ENCODE measurements at places on chromosomes 11 and 22.
A peak's percentile ranks its signal among the peaks of the same experiment; 100 is the strongest.

DNA sequence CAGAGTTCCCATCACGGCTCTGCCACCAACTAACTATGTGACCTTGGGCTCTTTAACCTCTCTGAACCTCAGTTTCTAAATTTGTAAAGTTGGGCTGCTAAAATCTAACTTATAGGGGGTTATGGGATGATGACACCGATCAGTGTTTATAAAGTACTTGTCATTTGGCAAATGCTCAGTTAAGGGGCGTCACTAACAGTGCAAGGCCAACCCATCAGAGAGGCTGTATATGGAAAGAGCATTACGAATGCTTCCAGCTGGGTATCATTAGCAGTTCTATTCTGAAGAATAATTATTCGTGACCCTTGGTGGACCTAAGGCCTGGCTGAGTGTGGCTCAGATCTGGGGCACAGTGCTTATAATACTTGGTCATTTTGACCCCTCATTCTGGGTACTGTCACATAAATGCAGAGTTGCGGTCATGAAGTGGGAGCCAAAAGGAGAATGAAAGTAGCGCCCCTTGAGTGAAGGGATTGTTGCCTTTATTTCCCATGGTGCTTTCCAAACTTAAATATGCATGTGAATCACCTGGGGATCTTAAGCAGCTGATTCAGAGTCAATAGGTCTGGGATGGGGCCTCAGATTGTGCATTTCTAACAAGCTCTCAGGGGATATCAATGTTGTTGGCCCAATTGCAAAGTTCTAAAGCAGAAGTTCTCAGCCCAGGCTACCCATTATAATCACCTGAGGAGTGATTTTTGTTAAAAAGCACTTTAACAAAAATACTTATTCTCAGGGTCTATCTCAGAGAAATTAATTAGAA is 115.8 kb downstream of the CSNK2A3 start:
- DNase-seq = no peak

- DNase-seq = no peak
Observed at GRCh38 chr11:57163160-57163868, 18.4 kb upstream of the LRRC55 start.

DNA sequence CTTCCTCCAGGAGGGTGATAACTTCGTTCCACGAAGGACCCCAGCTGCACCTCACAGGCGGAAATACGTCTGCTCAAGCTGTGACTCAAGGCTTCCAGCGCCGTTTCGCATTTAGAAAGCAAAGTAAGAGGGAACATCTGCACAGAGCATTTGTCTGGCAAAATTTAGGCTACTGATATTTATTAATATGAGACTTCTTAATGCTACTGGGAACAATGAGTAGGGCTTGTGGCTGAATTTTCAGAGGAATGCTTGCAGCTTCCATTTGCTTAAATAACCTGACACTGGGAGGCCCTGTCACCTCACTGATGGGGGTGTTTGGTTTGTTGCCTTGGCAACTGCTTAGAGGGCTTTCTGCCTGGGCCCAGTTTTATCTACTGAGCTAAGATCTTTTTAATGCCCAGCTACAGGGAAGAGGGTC is 14.7 kb upstream of the ST14 start:
- DNase-seq = no peak

- no peak for DNase-seq
Observed at GRCh38 chr11:75441804-75442132, 8.8 kb upstream of the KLHL35 start.

GRCh38 chr22:38181453-38182200 is at the start of gene PLA2G6:
Gene PLA2G6 (minus strand): TSS chr22:38181830. CDS start chr22:38169426, 12,404 bp downstream.
- peak; percentile 95 for DNase-seq

GRCh38 chr11:100890789-100891188 is 203.7 kb downstream of the ARHGAP42 start:
- no peak for DNase-seq

- no peak for DNase-seq
Observed at GRCh38 chr11:117589063-117589462, 208.0 kb downstream of the DSCAML1 start.

DNA sequence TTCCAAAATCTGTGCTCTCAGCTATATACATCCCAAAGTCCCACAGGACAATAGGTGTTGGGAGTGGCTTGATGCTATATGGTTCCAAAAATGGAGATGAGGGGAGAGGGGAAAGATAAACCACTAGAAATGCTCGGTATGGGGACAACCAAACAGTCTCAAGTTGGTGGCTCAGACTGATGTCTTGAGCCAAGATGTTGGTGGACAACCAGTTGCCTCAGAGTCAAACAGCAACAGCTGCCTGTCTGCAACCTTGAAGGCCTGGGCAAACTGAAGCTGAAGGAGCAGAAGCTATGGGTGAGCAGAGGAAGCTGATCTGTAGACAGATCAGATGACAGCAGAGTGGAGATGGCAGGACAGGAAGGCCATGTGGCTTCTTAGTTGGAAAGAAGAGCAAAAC is 4.0 kb downstream of the RRP8 start:
- DNase-seq = no peak

DNA sequence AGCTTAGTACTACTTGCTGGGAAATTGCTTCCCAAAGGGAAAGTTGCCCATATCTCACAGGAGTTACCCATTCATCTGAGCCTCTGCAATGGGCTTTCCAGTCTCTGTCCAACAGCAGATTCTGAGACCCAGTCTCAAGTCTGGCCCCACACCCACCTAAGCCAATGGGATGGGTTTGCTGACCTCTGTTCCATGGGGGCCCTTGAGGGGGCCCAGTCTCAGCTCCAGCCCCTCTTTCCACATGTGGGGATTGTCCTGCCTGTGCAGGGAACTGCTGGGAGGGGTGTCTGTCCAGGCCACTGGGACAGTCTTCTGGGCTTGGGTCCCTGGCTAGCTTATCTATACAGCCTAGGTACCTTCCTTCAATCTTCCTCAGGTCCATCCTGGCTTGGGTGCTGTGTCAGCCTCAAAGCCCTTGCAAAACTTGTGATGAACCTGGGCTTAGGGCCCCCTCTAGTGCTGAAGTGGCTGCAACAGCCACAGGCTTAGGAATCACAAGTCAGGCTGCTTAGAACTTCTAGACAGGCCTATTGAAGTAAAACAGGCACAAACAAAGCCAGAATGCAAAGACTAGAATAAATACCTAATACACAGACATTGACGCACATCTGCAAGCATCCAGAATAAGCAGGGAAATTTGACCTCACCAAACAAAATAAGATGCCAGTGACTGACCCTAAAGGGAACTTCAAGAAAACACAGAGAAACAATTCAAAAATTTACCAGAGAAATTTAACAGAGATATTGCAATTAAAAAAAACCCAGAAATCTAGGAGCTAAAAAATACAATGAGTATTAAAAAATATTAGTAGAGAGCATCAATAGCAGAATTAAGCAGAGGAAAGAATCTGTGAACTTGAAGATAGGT is 11.7 kb upstream of the PATL1 start:
- DNase-seq = peak; percentile 62

GRCh38 chr11:69386594-69387408 is 92.8 kb downstream of the MYEOV start:
- no peak for DNase-seq

- DNase-seq = no peak
Observed at GRCh38 chr22:49147617-49148175, 680.0 kb downstream of the BRD1 start.

DNA sequence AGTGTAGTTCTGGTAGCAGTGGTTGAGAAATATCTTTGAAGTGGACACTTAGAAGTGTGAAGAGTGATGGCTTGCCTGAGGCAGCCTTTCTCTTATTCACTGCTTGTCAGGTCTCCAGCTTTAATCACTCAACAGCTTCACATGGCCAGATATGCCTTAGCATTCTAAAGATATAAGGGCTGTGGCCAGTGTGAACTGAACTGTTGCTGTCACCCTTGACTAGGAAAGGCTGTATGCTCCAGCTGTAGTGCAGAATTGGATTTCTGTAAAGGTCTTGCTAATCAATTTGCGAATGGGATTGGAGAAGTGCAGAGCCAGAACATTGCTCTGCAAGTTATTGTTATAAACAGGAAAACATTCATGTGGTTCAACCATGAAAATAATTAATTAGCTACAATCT is 266.7 kb downstream of the TMEM135 start:
- no peak for DNase-seq

DNA sequence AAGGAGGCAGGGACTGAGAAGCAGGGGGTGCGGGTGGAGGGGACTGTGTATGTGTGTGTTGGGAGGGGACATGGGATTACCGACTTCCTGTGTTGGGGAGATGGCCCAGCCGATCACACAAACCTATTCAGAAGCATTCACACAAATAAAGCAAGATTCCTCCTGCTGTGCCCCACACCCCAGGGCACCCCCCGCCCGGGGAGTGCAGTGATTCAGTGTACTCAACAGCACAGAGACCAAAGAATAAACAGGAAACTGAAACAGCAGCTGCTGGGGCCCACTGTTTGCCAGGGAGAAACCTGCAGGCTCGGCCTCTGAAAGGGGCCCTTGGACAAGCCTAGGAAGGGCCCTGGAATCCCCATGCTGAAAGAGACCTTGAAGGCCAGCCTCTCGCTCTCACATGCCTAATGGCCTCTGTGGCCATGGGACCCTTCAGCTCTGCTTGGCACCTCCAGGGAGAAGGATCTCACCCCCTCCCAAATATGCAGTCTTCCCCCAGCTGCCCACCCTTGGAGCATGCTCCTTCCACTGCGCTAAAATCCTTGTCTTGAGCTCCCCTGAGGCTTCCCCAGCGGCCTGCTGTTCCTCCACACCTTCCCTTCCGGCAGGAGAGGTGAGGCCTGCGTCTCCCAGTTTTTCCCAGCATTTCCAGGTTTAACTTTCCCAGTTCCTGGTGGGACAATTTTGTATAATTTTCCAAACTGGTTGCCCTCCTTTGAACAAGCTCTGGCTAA is 72.9 kb downstream of the CSNK2A3 start:
- DNase-seq = peak; percentile 27

- no peak for DNase-seq
Observed at GRCh38 chr22:45006964-45007390, 2.8 kb downstream of the PHF21B start.

DNA sequence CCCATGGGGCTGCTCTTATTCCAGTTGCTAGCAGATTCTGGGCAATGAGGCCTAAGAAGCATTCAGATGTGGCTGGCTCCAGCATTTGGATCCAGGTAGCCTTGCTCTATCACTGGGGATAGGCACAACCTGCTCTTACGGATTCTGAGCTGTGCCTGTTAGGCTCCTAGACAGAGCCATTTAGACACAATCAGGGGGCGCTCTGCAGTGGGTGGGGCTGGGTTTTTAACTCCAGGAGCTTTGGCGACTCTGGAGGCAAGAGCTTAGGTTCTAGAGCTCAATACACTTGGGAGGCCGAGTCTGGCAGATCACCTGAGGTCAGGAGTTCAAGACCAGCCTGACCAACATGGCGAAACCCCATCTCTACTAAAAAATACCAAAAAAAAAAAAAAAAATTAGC is 32.0 kb downstream of the KCNC1 start:
- no peak for DNase-seq

- DNase-seq = no peak
Observed at GRCh38 chr22:46829117-46829891, 66.9 kb downstream of the TBC1D22A start.

DNA sequence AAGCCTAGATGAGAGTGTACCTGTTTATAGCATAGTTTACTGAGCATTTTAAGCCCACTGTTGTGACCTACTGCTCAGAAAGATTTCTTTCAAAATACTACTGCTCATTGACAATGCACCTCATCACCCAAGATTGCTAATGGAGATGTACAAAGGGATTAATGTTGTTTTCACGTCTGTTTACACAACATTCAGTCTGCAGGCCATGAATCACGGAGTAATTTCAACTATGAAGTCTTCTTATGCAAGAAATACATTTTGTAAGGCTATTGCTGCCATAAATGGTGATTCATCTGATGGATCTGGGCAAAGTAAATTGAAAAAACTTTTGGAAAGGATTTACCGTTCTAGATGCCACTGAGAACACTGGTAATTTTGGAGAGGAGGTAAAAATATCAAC is 112.9 kb downstream of the KIF18A start:
- no peak for DNase-seq

- DNase-seq = no peak
Observed at GRCh38 chr11:113632981-113633380, 73.1 kb downstream of the TMPRSS5 start.

- no peak for DNase-seq
Observed at GRCh38 chr22:19530751-19531150, 6.5 kb upstream of the CLDN5 start.

- DNase-seq = no peak
Observed at GRCh38 chr22:31083923-31084810, 3.0 kb downstream of the SMTN start.

- no peak for DNase-seq
Observed at GRCh38 chr11:133742353-133742752, 103.0 kb downstream of the SPATA19 start.

DNA sequence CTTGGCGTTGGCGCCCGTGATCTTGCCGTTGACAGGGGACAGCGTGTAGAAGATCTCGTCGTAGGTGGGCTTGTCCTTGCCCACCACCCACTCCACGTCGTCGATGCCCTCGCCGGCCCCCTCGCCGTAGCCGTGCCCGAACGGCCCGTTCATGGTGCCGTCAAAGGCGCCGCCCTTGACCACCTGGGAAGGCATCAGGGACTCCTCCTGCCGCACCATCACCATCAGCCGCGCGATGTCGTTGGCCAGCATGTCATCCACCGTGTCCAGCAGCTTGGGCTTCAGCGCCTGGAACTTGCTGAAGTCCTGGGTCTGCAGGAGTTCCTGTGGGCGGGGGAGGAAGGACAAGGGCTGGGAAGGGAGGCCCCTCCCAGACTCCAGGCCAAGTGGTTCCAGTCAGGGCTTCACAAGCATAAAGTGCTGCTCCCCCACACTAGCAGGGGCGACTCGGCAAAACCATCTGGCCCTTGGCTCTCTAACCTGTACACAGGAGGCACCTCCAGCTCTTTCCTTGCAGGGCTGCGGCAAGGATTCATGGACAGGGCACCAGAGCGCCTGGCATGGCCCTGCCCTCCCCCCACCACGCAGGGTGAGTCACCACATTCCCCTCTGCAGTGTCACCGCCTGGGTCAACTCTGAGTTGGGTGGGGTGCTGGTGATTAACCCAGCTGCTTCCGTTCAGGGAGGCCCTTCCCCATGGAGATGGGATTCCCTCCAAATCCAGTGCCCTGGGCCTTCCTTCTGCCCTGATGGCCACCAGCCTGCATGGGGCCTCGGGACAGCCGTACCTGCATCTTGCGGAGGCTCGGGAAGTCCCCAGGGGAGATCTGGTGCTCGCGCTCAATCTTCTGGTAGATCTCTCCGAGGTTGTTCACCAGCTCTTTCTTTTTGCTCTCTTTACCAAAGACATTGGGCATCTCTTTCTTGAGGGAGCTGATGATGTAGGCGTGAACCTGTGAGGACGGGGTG is 10.4 kb upstream of the CDC42BPG start:
- DNase-seq = no peak

- no peak for DNase-seq
Observed at GRCh38 chr11:60121264-60121663, 32.8 kb downstream of the MS4A2 start.

GRCh38 chr11:112113539-112114457 is 27.1 kb downstream of the SDHD start:
- peak; percentile 60 for DNase-seq

DNA sequence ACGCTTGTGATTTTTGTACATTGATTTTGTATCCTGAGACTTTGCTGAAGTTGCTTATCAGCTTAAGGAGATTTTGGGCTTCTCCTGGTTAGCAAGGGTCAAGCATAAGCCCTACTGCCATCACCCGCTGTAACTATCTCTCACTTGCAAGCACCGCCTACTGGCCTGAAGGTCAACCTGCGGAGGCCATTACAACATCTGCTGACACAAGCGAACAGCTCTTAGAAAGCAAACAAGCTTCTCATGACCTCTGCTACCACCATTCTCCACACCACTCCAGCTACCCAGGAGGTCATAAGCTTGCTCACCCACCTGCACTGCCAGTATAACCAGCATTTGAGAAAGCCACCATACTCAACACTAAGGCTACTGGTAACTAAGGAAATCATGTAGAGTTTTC is 288.4 kb upstream of the KIRREL3 start:
- DNase-seq = no peak
